ENCODE measurements at places on chromosomes 1 and 21.
A peak's percentile ranks its signal among the peaks of the same experiment; 100 is the strongest.

GRCh38 chr1:199073166-199073565, 434.3 kb downstream of the PTPRC start:
- DNase-seq = no peak

DNA sequence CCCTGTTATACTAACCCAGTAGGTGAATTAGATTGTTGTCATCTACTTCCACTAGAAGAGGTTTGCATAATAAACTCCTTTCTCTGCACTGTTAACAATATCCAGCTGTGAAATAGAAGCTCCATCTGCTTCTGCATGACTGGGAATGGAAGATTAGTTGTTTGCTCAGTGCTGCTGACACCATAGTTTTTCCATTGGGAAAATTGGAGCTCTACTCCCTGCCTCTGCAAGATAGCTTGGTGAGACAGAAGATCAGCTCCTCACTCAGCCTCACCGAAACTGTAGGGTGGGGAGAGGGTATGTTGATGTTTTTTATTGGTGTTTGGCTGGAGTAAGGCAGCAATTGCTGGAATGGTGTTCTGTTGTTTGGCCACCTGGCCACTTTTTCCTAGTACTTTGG, 331.6 kb upstream of the ADAMTS5 start:
- DNase-seq = no peak

DNA sequence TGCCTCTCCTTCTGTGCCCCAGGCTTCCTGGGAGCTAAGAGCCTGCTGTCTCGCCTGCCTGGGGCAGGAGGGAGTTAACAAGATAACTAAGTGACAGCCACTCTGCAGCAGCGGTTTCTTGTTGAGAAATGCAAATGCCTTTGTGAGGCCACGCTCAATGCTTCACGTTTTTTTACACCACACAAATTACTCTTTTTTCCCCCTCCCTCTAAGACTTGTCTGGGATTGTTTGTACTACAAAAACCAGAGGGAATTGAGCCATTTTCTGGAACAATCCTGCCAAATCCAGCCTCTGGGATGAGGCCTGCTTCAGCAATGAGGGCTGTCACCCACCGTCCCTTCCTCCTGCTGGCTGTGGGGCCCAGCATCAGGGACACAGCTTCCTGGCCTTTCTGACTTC, 119.6 kb downstream of the ACTL8 start:
- peak; percentile 54 for DNase-seq

- DNase-seq = peak; percentile 75
Measured at GRCh38 chr1:205325334-205325884, 3.9 kb upstream of the NUAK2 start.

- DNase-seq = no peak
Measured at GRCh38 chr1:60874718-60875117, 207.6 kb upstream of the NFIA start.

DNA sequence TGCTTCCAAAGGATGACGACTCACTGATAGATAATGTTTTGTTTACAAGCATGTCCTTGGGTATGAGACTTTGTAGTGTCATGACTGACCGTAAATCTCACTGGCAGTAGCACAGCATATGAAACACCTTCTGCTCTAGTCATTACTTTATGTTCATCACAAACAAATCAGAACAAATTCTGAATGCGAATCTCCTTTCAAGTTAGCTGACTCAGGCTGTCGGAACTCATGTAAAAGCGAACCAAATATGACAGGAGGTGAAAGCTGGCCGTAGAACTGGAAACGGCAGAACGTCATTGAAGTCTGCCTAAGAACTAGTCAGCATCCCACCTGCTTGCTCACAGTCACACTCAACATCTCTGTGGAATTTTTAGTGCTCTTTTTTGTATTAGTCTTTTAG, 143.9 kb downstream of the RGS7 start:
- peak; percentile 40 for DNase-seq

DNA sequence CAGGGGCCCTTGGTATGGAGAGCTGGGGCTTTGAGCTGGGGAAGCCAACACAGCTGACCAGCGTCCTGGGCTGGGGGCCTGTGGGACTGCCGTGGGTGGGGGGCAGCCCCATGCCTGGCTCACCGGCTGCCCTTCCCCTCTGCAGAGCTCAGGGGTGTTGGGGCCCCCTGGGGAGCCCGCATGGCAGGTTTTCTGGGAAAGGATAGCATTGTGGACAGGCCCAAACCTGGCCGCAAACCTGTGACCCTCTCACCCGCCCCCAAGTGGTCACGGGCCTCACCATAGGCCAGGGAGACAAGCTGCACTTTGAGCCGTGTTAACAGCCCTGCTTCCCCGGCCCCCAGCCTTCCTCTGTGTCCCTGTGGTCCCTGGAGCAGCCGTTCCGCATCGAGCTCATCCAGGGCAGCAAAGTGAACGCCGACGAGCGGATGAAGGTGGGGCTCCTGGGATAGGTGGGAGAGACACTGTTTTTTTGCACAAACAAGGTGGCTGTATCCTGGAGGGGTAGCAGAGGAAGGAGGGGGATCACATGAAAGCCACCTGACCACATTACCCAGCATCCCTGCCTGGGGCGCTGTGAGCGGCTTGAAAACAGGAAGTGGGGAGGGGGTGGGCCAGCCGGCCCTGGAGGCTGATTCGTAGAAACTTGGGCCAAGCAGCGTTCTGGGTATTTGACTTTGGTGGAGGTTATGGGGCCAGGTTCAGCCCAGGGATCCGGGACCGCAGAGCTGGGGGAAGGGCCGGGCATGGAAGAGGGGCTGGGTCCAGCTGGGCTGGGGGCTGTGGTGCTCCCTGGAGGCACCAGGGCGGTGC, 65.9 kb downstream of the PIK3CD start:
- DNase-seq = peak; percentile 86

Measured in lung (tissue), 17 donors.